ENCODE measurements at places on chromosomes 11 and 22.

DNA sequence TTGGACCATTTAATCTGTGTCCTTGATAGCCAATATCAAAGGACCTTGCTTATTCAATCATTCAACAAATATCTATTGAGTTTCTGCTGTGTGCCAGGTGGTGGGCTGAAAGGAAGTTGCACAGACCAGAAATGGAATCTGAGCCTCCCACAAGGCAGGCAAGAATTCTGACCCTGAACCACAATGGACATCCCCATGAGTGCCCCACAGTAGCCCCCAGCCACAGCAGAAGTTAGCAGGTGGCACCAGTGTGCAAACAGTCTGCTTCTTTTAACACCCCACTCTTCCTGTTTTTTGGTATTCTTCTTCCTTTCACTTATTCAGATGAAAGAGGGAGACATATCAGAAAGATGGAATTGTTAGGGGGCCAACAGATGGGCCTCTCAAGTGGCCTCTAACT is 12.2 kb upstream of the SERPING1 start:
- DNase-seq, result no peak
- H3K4me3 ChIP-seq, result no peak overlapping the region
- H3K4me1 ChIP-seq, result no peaks in the 10 kb centered on the region
- no peaks in the 10 kb centered on the region for H3K27me3 ChIP-seq
- no peaks in the 10 kb centered on the region for H3K36me3 ChIP-seq

DNA sequence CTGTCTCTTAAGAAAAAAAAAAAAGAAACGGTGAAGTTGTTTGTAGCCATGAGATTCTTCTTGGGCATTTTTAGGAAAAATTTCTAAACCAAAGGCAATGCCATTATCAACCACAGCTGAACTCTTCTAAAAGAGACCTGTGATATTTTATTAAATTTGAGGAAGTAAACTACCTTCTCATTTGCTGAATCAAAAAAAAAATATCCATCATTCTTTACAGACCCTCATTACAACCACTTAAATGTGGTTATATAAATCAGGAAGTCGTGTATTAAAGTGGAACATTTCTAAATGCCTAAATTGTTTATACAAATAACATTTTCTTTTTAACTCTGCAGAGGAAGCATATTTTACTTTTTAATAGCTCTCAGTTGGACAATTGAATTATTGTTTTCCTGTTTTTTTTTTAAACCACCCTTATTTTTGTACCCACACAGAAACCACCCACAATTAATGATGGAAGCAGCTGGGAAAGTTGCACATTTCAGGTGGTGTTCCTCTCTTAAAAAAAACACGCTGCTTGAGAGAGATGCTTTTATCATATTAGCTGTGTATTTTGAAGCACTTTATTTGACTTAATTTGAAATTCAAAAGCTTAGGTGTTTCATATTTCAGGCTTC is 91.2 kb downstream of the ARHGAP42 start:
- no peak for DNase-seq
- H3K27me3 ChIP-seq, result no peaks in the 10 kb centered on the region
- no peak overlapping the region for H3K4me3 ChIP-seq
- H3K4me1 ChIP-seq, result peaks cover 3% of the 10 kb centered on the region
- H3K36me3 ChIP-seq, result no peaks in the 10 kb centered on the region

- no peaks in the 10 kb centered on the region for H3K27me3 ChIP-seq
- no peak for DNase-seq
- H3K4me3 ChIP-seq, result no peak overlapping the region
- H3K27ac ChIP-seq, result no peak overlapping the region
Measured at GRCh38 chr22:50067244-50067643, 9.1 kb upstream of the TTLL8 start.

DNA sequence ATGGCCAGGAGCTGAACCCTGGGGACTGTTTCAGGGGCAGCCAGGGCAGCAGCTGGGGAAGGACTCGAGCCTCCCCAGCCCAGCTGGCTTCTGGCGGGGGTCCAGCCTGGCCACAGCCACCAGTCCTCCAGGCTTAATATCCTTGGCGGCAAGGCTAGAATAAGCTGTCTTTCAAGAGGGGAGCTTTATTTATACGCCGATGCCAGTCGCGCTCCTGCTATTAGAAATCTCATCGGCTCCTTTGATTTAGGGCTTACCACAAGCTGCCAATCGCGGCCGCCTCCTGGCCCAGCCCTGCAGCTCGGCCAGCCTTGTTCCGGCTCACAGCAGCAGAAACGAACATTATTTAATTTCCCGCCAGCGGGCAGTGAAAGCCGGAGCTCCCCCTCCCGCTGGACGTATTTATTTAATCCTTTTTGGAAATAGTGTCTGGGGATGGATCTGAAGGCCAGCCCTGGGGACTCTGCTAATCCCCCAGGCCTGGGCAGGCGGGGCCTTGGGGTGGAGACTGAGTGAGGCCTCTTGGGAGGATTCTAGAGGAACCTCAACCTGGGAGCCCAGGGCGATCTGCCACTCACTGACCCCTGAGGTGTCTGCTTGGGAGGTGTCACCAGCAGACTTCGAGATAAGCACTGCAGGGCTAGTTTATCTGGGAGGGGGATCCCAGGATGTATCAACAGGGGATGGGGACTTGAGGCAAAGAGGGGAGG is 363.1 kb downstream of the MN1 start:
- H3K27ac ChIP-seq, result no peak overlapping the region

GRCh38 chr11:86116386-86116726 is 47.5 kb upstream of the PICALM start:
- no peak overlapping the region for H3K4me3 ChIP-seq
- no peaks in the 10 kb centered on the region for H3K4me1 ChIP-seq
- H3K27me3 ChIP-seq, result no peaks in the 10 kb centered on the region
- H3K36me3 ChIP-seq, result no peaks in the 10 kb centered on the region
- no peak overlapping the region for H3K27ac ChIP-seq
- no peak for DNase-seq

All from lung (tissue), 17 donors.